ENCODE measurements at places on chromosomes 1 and 21. TPM values are rescaled to one million over a fixed set of nuclear protein-coding genes. Genes with fewer than 3 reads are reported as not detected.

GRCh38 chr1:35885961-35886558, 3.1 kb downstream of the AGO1 start:
- no peak for DNase-seq

DNA sequence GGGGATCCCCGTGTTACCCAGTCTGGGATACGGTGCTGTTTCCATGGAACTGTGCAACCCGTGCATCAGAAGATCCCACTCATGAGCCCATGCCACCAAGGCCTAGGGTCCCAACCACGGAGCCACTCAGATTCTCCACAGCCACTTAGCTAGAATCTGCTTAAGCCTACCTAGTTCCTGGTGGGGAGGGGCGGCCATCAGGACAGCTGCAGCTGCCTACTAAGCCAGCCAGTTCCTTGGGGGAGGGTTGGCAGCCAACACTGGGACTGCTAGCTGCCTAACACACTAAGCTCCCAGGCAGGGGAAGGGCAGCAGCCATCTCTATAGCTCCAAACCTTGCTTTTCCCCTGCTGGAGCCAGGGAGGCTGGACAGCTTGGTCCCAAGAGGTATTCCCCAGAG, 549.2 kb upstream of the BRINP3 start:
- no peak for DNase-seq

GRCh38 chr1:180170546-180171151, 16.0 kb downstream of the QSOX1 start:
- DNase-seq, result no peak

GRCh38 chr21:26914557-26914956, 52.3 kb downstream of the ADAMTS5 start:
- no peak for DNase-seq

GRCh38 chr1:199279872-199280645, 641.2 kb downstream of the PTPRC start:
- no peak for DNase-seq

Gene TMEM35B
- 18.7 TPM for total RNA-seq

Gene OVAAL
- total RNA-seq, result not detected
